ENCODE measurements at places on chromosomes 12 and 14. TPM values are rescaled to one million over a fixed set of nuclear protein-coding genes. Genes with fewer than 3 reads are reported as not detected.

DNA sequence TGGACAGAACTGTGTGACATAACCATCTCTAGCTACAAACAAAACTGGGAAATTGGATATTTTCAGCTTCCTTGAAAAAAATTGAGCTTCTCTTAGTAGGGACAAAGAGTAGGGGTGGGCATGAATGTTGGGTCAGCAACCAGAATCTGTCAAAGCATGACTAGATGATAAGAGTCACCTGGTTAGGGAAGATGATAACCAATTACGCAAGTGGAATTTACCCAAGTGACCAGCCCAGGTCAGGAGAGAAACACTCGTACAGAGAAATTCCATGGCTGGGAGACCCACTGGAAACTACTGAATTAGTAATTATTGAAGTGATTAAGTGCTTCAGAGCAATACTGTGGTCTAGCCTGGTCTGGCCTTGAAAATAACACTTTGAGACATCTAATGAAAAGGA is 36.3 kb upstream of the C12orf75 start:
- no peak for DNase-seq

GRCh38 chr14:29475641-29476040 is 452.0 kb downstream of the PRKD1 start:
- DNase-seq, result no peak

- DNase-seq, result no peak
Observed at GRCh38 chr14:39140170-39140569, 26.0 kb downstream of the GEMIN2 start.

- DNase-seq, result no peak
Observed at GRCh38 chr12:4287325-4288211, 14.0 kb downstream of the CCND2 start.

DNA sequence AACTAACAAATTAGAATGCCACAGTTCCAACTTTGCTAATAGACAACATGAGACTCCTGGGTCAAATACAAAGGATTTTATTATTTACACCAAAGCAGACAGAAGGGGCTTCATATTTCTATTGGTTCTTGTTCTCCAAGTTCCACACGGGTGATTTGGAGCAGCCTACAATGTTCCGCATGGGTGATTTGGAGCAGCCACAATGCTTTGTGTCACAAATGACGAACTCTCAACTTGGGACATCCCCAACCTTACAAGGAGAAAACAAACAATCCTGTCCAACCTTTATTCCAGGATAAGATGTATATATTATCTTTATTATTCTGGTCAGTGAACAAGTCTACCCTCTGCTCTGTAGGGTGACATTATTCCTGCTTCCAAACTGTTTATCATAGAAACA is 694.3 kb upstream of the MGAT4C start:
- no peak for DNase-seq

DNA sequence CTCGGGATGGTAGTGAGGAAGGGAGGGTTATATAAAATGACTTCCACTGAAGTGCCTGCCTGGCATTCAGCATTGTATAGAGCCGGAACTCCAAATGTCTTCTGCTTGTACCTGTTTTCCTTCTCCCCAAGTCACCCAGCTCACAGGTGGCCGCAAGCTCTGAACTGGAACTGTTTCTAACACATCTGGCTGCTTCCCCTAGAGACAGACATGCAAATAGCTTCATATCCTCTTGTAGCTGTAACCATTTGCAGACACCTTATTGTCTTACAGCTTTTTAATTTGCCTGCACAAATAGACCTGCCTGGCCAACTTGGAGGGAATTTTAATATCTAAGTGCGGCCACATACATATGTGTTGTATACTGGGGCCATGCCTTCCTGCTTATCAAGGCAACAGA is 126.0 kb downstream of the CHST11 start:
- DNase-seq, result no peak

- no peak for DNase-seq
Observed at GRCh38 chr12:51895378-51896135, 7.7 kb downstream of the ANKRD33 start.

Gene LMO3
- 34.1 TPM for total RNA-seq

Gene JPH4
- total RNA-seq, result 1.4 TPM

Gene CD163L1
- total RNA-seq, result 1.6 TPM
